ENCODE measurements at places on chromosomes 1 and 21.

- DNase-seq, result no peak
Observed at GRCh38 chr21:29342363-29342957, 43.7 kb downstream of the BACH1 start.

- DNase-seq, result no peak
Observed at GRCh38 chr1:159200769-159201168, 3.9 kb upstream of the ACKR1 start.

- no peak for DNase-seq
Observed at GRCh38 chr1:241899210-241899609, 51.2 kb downstream of the EXO1 start.

DNA sequence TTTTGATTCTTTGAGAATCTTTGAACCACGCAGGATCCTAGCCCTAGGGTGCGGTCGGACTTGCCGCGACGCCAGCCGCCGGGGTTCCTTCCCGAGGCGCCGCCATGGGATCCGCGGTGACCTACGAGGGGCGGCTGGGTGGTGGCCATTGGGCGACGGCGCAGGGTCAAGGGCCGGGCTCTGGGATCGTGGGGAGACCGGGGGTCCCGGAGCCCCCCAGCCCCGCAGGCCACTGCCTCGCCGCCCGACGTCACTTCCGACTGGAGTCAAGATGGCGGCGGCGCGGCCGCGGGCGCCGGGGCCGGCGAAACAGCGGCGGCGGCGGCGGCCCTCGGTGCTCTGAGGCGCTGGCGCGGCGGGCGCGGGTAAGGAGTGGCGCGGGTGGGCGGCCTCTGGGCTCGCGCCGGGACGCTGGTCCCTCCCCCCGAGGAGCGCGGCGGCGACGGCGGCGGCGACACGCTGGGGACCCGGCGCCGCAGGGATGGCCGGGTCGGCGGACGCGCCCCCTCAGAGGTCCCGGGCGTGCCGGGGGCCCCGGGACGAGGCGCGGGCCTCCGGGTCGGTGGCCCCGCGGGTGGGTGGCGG lies at the start of gene PRDM2:
PRDM2 (plus strand) TSS at position 253 of the 585 bp plus-strand sequence. CDS start 15,418 bp downstream, outside the sequence.
- DNase-seq, result peak; percentile 44

- DNase-seq, result no peak
Observed at GRCh38 chr1:230877146-230877923, 9.0 kb upstream of the C1orf198 start.

DNA sequence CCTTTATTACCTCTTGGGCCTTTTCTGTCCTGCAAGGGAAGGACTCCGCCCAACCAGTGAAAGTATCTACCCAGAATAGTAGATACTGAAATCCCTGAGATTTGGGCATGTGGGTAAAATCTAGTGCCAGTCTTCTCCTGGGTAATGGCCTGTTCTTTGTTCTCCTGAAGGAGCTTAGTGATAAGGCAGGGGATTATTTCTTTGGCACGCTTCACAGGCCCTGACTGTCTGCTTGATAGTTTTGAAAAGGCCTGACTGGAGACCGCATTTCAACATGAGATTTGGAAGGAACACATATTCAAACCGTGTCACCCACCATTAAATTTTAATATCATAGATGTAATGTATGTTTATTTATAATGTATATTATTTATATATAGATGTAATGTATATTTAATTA lies 48.9 kb downstream of the RASAL2 start:
- DNase-seq, result no peak

DNA sequence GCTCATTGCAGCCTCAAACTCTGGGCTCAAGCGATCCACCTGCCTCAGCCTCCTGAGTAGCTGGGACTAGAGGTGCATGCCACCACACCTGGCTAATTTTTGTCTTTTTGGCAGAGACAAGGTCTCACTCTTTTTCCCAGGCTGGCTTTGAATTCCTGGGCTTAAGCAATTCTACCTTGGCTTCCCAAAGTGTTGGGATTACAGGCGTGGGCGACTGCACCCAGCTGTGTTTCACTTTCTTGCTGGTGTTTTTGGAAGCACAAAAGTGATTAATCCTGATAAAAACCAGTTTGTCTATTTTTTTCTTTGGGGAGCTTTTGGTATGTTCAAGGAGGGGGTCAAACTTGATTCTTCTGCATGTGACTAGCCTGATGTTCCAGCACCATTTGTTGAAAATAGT lies 19.3 kb downstream of the RNF11 start:
- no peak for DNase-seq

- peak; percentile 37 for DNase-seq
Observed at GRCh38 chr1:37692834-37693175, 489 bp downstream of the CDCA8 start.

Measured in NCI-H1092 treated with DMSO at 0.1 percent for 48 hours (cell line).